ENCODE measurements at places on chromosomes 3 and 15. TPM values are rescaled to one million over a fixed set of nuclear protein-coding genes. Genes with fewer than 3 reads are reported as not detected.

Gene PAQR9
- total RNA-seq, result 9.0 TPM

Gene VPS18
- 17.1 TPM for total RNA-seq

Gene C3orf85
- not detected for total RNA-seq

Gene CYP8B1
- not detected for total RNA-seq

Gene NLGN1
- 2.2 TPM for total RNA-seq

Gene ALPK3
- 59.9 TPM for total RNA-seq

Gene STX19
- total RNA-seq, result not detected

Gene GOLGA8S
- total RNA-seq, result 0.16 TPM

Gene CCDC80
- total RNA-seq, result 278 TPM

Gene LSMEM2
- 6.6 TPM for total RNA-seq

Gene ITGB5
- total RNA-seq, result 119 TPM

Gene TM4SF1
- 125 TPM for total RNA-seq

All from left cardiac atrium (tissue), 4 donors.